ENCODE measurements at places on chromosomes 13 and 19.

- no peak for DNase-seq
Measured at GRCh38 chr13:23620211-23620610, 50.0 kb downstream of the TNFRSF19 start.

- DNase-seq, result no peak
Measured at GRCh38 chr13:30963791-30964190, 31.3 kb downstream of the TEX26 start.

- DNase-seq, result no peak
Measured at GRCh38 chr19:17329366-17330261, 5.0 kb downstream of the ANO8 start.

- DNase-seq, result no peak
Measured at GRCh38 chr13:77545626-77546412, 10.3 kb downstream of the SCEL start.

- no peak for DNase-seq
Measured at GRCh38 chr19:29805031-29805965, 6.5 kb upstream of the CCNE1 start.

- peak; percentile 17 for DNase-seq
Measured at GRCh38 chr13:51397262-51397941, 55.4 kb downstream of the INTS6 start.

- DNase-seq, result no peak
Measured at GRCh38 chr13:59492030-59492636, 671.6 kb downstream of the DIAPH3 start.

DNA sequence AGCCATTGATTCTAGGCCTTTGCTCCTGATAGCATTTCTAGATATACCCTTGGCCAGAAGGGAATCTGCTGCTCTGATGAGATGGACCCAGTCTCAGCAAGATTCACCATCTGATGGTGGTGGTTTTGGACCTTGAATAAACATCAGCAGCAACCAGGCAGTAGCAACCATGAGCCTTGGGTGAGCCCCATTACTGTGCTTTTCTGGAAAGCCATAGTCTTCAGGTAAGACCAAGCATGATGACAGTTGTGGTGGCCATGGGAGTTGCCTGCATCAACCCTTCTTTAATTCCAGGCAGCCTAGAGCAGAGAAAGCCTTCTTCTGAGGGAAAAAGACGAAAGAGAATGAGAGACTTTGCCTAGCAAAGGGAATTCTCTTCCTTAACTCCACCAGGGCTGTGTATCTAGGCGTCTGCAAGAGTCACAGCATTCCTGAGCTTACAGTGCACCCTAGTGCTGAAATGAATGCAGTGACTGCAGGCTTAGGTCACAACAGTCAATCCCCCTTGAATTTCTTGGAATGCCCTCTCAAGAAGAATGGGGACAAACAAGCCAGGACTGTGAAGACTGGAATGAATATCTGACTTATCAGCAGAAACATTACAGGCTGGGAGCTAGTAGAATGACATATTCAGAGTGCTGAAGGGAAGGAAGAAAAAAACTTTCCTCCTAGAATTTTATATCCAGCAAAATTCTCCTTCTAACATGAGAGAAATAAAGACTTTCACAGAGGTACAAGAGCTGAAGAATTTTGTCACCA, 942.4 kb upstream of the PCDH20 start:
- DNase-seq, result no peak

DNA sequence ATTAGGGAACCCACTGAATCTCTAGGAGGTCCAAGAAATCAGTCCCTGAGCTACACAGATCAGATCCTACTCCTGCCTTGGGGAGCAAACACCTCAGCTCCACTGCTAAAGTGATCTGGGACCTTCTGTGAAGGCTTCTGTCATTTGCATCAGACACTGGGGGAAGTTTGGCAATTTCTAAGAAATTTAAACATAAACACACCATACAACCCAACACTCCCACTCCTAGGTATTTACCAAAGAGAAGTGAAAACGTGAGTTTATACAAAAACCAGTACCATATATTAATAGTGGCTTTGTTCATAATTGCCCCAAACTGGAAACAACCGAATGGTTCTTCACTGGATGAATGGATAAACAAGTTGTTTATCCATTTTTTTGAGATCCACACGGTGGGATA, 7.3 kb upstream of the TYROBP start:
- no peak for DNase-seq

GRCh38 chr19:37986048-37986750, 79.2 kb downstream of the SIPA1L3 start:
- no peak for DNase-seq

DNA sequence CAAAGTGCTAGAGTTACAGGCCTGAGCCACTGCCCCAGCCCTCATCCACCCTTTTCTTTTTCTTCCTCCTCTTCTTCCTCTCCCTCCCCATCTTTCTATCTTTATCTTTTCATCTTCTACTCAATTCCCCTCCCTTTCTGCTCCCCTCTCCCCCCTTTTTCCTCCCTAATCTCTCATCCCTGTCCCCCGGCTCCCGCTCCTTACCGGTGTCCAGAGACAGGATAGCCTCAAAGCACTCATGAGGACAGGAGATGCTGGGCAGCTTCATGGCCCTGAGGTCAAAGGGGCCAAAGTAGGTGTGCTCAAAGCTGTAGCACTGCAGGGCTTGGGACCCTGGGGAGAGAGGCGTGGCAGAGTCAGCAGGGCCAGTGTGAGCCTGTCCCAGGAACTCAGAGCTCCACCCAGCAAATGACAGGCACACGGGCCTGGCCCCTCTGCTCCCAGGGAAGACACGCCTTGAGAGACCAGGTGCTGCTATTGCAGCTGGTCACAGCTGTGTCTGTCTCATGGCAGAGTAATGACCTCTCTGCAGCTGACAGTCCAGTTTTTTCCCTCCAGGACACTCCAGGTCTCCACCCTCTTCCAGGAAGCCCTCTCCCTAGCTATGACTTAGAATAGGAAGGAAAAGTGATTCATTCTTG, 2.6 kb downstream of the LYPD5 start:
- no peak for DNase-seq

DNA sequence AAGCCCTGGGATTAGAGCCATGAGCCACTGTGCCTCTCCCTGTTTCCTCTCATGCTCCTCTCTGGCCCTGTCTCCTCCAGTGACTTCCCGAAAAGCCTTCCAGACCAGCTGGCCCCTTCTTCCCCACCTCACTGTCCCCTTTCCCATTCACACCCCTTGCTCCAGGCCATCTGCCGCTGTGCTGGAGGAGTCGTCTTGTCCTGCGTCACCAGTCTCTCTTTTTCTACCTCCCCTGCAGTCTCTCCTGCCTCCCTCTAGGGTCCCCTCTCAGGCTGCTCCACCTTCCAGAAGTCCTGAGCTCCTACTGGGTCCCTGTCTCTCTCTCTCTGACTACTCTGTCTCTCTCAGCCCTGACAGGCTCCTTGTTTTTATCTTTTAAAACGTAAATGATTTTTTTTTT, 5.3 kb upstream of the FFAR1 start:
- DNase-seq, result no peak

DNA sequence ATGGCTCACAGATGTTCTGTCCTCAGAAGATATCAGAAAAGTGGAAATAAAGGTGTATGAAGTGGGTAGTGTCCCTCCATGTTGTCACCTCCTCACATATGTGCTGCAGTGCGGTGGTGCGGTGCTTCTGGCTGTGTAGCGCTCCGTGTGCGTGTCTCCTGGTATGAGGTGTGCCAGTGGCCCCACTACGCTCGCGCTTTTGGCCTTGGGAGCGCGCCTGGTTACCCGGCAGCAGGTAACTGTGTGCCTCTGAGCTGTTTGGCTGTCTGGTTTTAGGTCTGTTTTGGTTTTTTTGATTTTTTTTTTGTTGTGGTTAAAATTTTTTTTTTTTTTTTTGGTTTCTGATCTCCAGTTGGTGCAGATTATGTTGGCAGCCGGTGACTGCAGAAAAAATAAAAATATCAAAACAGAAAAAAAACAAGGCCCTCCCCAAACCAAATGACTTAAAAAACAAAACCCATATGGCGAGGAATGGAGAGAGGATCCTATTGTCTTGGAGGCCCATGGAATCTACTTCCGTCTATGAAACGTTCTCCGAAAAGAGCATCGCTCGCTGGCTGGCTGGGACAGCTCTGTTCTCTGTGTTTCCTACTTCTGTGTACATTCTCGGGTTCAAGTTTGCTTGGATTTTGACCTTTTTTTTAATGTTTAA, 7.9 kb downstream of the HNRNPL start:
- DNase-seq, result no peak

GRCh38 chr13:113945857-113946408, 27.9 kb downstream of the C13orf46 start:
- peak; percentile 12 for DNase-seq

Data from uterus (tissue), 4 donors.